ENCODE measurements at places on chromosomes 1 and 21.

DNA sequence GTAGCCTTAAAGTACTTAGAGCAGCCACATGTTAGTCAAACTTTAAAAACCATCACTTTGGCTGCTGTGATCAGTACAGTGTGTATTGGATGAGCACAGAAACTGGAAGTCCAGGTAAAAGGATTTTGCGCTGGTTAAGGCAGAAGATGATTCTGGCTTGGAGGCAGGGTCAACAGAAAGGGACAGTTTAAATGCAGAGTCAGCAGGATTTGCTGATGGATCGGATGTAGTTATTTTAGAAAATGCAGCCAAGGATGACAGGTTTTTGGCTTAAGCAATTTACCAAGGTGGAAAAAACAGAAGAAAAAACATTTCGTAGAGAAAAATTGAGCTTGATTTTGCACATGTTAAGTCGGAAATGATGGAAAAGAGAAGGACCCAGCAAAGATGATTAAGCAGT is 45.9 kb upstream of the MORC3 start:
- no peak for DNase-seq

DNA sequence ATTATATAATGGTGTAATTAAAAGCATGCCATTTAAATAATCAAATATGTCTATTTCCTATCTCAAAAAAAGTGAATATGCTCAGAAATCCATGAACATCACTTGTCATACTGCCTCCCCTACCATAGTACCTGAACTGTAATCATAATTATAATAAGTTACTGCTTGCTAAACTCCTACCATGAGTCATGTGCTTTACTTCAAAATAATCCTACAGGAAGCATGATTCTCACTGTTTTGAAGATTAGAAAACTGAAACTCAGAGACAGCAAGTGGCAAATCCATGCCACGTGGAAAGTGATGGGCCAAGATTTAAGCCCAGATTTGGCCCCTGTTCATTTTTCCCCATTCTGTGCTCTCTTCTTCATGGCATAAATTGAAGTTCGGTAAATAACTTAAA is 5.2 kb downstream of the LRRC7 start:
- no peak for DNase-seq

DNA sequence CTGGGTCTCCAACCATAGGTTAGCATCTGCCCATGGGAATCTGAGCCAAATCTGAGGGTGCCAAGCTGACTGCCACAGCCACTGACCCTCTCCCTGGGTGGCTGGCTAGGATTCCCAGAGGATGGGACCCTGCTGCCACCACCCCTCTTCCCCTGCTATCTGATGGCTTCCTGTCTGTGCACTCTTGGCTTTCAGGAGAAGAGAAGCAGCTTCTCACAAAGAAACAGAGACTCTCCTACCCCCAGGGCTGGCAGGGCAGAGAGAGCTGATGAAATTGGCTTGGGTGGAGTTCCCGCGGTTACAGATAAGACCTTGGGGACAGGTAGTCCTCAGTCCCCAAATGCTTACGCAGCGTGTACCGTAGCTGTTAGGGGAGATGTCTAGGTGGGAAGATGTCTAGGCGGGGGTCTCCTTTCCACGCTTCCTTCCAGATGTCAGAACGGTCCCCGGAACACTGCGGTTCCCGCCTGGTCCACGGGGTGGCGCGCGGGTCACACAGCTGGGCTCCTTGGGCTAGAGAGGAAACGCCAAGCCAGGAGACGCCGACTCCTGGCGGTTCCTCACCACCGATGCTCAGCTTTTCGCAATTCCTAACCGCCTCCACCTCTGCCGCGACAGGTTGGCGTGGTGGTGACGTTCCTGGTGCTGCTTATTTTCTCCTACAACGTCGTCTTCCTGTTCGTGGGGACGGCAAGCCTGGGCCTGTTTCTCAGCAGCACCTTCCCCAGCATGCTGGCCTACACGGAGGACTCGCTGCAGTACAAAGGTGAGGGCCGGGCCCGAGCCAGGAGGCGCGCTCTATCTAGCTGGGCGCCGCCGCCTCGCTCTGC is 40.1 kb downstream of the ELK4 start:
- DNase-seq, result peak; percentile 47

DNA sequence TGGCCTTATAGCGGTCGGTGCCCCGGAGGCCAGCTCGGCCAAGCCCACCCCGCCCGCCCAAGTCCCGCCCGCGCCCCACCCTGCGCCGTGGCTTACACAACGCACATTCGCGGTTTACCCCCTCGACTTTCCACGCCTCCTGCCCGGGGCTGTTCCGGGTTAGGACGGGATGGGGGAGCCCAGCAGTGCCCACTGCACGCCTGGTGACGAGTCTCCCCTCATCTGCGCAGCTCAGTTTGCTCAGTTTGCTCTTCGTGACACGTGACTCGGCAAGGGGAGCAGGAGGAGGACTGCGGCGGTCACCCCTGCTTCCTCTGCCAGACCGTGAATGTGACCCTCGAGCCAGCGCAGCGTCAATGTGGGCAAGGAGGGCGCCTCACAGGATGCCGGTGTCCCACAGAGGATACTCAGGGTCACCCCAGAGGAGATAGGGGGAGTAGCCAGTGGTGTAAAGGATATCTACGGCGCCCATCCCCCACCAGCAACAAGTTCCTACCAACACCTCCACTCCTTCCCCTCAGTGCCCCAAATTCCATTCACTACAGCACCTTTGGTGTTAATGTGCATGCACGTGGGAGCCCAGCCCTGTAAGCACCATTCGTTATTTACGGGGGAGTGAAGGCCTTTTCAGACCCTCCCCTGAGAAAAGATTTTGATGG is 350 bp upstream of the S100A6 start:
- DNase-seq, result peak; percentile 76

GRCh38 chr1:25037174-25038074 is 107.3 kb upstream of the RUNX3 start:
- no peak for DNase-seq

DNA sequence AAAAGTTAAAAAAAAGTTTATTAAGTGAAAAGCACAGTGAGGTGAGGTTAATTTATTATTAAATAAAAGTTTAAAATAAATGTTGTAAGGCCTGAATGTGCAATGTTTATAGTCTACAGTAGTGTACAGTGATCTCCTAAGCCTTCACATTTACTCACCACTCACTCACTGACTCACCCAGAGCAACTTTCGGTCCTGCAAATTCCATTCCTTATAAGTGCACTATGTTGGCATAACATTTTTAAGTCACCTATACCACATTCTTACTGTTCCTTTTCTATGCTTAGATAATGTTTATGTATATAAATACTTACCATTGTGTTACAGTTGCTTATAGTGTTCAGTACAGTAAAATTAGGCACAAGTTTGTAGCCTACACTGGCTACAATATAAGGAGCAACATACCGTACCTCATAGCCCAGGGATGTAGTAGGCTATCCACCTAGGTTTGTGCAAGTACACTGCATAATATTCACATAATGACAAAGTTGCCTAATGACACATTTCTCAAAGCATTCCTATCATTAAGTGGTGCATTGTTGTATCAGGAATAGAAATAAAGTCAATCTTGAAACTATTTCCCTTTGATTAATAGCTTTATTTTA is 426.5 kb upstream of the BRINP3 start:
- DNase-seq, result peak; percentile 14

DNA sequence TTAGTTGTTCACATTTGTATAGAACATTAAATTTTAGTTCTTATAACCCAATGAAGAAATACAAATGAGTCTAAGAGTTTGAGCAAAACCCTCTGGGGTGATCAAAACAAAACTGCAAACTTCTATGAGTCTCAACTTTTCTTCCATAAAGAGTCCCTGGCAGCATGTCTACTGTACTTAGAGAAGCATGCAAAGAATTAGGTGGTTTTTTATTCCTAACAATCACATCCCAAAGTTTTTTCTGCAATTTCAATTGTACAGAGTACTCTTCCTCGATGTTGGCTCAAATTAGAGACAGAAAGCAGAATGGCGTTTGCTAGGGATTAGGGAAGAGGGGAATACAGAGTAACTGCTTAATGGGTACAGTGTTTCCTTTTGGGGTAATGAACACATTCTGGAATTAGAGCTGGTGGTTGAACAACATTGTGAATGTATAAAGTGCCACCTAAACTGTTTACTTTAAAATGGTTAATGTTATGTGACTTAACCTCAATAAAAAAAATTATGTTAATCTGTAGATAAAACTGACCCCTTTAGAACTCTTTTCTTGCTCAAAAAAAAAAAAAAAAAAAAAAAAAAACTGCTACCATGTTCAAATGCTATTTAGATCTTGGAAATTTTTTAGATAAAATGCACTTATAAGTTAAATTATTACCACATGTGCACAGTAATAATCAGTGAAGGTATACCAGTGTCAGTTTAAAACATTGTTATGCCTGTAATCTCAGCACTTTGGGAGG is 4.8 kb downstream of the RC3H1 start:
- no peak for DNase-seq

DNA sequence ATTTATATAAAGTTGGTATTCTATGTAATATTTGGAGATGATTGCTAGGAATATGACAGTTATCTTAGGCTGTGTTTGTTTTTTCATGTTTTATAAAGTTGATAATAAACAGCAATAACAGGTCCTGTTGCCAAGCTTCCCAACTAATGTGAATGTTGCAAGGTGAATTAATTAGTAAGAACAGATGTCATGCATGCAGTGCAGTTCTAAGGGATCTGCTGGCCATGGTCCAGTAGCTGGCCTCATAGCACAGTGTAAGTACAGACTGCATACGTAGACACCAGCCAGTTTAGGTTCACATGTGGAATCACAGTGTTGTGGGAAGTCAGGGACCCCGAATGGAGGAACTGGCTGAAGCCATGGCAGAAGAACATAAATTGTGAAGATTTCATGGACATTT is 478.2 kb downstream of the NEGR1 start:
- DNase-seq, result no peak

DNA sequence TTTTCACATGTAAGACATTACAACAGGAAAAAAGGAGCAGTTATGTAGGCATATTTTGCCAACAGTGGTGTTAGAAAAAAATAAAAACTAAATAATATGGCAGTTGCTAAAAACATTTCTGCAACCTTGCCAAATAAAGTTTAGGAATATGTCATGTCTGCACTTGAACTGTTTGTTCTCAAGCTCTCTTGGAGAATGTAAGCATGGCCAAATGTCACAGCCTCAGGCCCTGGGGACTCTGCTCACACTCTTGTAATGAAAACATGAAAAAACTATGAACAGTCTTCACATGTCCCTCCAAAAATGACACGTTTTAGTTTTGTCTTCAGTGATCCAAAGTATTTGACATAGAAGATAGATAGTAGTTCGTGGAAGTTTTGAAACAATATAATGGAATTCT is 753.3 kb downstream of the LTN1 start:
- peak; percentile 18 for DNase-seq

DNA sequence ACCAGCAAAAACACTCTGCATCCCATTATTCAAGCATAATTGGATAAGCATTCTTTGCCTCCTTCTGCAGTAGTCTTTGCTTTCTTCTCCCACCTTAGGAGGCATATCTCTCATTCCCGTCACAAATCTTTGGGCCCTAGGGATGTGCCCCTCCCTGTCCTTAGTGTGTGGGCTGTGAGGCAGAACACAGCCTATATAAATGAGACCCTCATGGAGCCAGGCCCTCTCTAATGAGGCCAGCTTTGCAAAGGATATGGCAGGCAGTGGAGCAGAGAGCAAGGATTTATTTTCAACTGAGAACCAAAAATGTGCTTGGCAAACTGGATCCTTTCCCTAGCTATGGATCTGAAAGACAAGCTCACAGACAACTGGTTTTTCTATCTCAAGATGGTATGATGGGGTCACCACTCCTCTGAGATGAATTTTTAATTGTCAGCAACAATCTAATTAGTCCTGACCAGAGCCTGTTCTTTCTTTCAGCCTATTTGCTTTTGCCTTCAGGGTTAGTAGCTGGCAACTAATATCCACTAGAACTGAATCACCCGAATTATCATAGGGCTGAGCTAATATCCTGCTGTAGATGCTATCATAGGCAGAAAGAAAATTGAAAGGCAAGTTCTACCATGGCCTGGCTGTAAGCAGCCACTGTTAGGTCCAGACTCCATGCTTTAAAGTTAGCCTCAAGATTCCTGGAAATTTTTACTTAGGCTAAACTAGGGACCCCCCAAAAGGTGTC is 134.2 kb downstream of the SYT2 start:
- no peak for DNase-seq

DNA sequence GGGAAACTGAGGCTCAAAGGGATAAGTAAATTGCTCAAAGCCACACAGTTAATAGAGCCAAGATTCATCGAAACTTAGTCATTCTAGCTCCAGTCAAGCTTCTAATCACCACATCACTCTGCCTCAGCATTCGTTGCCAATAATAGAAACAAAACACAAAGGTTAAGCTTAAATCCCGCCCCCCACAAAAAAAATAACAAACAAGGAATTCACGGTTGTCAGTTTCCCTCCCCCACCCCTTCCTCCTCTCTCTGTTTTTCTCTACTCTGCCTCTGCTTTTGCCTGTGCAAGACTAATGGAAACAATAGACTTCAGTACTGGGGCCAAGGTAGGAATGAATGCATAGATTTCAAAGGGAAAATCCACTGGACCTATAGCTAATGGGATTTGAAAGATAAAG is 70.7 kb upstream of the ZNF644 start:
- no peak for DNase-seq

GRCh38 chr1:154682254-154682653 is 74.3 kb upstream of the ADAR start:
- DNase-seq, result no peak

- no peak for DNase-seq
Measured at GRCh38 chr1:204461331-204462228, 33.0 kb downstream of the PIK3C2B start.

- DNase-seq, result no peak
Measured at GRCh38 chr1:80961464-80962190, 839.1 kb upstream of the ADGRL2 start.

- no peak for DNase-seq
Measured at GRCh38 chr1:67705735-67706453, 20.9 kb downstream of the GADD45A start.

- DNase-seq, result no peak
Measured at GRCh38 chr21:41750051-41750450, 16.8 kb downstream of the RIPK4 start.

GRCh38 chr1:209045331-209046057 is 538.0 kb upstream of the CAMK1G start:
- DNase-seq, result no peak

- no peak for DNase-seq
Measured at GRCh38 chr1:81598623-81599022, 202.1 kb upstream of the ADGRL2 start.

- peak; percentile 64 for DNase-seq
Measured at GRCh38 chr1:46364612-46365011, 24.0 kb downstream of the NSUN4 start.

DNA sequence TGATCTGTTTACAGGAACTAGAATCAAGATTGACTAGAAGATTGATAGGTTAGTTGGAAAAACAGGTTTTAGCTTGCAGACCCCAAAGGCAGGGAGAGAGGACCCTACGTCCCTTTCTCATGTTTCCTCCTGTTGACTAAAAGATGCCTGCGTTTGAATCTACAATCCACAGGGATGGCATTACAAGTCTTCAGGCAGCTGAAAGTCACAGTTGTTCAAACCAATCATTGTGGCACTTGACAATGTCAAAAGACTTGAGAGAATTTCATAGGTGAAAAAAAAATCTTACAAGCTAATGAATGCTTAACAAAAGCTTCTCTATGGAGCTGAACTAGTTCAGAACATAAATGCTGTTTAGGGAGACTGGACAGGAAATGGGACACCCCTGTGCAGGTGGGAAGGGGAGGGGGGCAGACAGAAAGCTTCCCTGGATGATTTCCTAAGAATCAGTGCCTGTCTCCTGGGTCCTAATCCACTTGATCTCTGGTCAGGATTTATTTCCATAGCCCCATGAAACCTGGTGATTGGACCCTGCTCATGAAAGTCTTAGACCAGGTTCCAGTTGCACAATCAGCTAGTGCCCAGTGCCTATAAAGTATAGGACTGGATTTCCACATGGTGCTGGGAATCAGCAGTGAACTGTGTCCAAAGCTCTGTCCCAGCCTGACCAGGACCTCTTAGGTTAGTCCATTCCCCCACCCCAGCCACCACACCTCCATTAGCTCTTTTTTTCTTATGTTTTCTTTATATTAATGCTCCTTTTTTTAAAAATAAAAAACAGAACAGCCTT is 91.6 kb upstream of the BCAR3 start:
- no peak for DNase-seq

All from fibroblast of the conjunctiva (primary cell).